ENCODE measurements at places on chromosomes 16 and 17. TPM values are rescaled to one million over a fixed set of nuclear protein-coding genes. Genes with fewer than 3 reads are reported as not detected.

Gene ADAMTS18
- polyA plus RNA-seq: 4.3 TPM

DNA sequence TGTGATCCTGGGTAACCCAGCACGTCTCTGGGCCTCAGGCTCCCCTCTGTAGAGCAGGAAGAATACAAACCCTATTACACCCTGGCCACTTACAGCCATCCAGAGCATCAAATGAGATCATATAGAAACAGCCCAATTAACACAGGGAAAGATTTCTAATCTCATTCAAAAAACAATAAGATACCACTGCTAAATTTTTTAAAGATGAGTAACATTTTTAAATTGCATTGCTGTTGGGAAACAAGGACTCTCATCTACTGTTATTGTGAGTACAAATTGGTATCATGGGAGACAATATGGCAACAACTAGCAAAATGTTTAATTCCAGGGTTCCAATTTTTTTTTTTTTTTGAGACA is 41.1 kb downstream of the SRL start:
- no peak for DNase-seq

Gene RNF222
- 0.11 TPM for polyA plus RNA-seq

Gene CEP295NL
- polyA plus RNA-seq: 0.10 TPM

GRCh38 chr17:79530361-79531105 is 80.3 kb downstream of the RBFOX3 start:
- DNase-seq: no peak

Gene LRRC3C
- polyA plus RNA-seq: 0.17 TPM

DNA sequence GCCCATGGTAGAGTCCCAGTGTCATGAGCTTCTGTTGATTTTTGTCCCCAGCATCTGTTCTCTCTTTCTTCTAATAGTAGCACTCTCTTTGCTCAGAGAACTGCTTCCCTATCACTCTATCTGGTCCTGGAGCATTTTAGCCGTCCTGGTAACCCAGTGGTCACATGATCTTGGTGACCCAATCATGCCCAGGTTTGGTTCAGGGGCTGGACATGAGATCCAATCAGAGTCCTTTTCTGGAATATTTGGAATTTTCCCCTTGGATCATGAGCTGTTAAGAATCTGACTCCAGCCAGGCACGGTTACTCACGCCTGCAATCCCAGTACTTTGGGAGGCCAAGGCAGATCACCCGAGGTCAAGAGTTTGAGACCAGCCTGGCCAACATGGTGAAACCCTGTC is 197.0 kb downstream of the RAB11FIP4 start:
- no peak for DNase-seq

DNA sequence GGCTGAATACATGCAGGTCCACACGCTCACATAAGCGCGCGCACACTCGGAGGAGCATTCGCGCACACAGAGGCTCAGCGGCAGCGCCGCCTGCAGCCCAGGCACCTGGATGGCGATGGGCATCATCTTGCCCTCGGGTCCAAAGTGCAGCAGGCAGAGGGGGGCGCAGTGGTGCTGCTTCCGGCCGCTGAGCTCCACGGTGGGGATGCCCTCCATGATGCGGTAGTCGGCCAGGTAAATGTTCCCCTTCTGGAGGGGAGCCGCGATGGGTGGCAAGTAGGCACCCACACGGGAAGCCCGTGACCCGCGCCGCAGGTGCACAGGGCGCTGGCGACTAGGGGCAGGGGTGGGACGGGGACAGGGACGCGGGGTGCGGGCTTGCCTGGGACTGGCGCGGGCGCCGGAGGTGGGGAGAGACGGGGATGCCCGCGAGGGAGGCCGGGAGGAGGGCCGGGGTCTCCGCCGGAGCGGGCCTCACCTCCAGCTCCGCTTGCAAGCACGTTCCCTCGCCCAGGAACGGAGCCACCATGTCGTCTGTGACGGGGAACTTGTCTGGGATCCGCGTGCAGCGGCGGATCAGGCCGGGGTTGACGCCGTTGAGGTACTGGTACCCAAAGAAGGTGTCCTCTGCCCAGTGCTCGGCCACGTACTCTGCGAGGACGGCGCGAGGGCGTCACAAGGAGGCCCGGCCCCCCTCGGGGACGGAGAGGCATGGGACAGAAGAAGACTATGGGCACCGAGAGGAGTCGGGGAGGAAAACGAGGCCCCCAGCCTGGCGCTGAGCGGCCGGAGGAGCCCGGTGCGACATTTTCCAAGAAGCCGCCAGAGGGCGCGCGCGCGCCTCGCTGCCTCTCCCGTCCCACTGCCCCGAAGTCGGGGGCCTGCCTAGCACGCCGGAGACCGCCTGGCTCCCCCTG is 8.0 kb downstream of the ALOX12B start:
- DNase-seq: no peak

Gene AGRP
- 0.31 TPM for polyA plus RNA-seq

DNA sequence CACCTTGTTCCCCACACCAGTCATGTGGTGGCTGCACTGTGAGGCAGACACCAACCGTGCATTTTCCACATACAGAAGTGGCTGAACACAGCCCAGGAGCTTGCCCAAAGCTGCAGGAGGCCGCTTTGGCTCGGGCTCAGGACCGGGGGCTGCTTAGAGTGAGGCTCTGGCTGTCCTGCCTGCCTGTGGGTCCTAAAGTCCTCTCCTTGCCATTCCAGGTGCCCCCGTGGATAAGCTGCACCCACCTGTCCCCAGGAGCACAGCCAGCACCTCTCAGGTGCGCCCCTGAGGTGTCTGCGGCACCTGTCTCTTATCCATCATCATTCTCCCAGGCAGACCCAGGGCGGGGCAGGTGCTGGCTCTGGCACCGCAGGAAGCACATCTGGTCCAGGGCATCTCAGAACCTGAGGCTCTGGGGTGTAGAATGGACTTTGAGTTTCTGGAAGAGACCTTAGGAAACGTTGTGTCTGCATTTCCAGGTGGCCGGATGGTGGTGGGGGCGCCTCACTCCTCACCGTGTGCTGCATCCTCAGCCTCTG is 180.5 kb upstream of the ZNF469 start:
- DNase-seq: no peak

Gene SAMD14
- 15.7 TPM for polyA plus RNA-seq

GRCh38 chr16:75308011-75308410 is 56.6 kb upstream of the BCAR1 start:
- no peak for DNase-seq

DNA sequence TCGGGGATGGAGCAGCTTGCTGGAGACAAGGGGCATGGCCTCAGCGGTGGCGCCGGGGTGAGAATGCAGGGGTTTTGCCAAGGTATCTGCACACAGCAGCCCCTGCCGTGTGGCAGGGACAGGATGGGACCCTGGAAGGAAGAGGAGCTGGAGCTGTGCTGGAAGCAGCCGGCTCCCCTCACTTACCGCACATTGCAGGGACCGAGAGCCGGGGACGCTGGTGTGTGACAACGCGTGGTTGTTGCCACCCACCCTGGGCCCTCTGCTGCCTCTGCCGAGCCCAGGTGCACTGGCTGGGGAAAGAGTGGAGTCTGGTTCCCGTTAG is 3.0 kb downstream of the NUBP2 start:
- no peak for DNase-seq

GRCh38 chr17:4999430-5000093 is 1.8 kb downstream of the KIF1C start:
- DNase-seq: no peak

DNA sequence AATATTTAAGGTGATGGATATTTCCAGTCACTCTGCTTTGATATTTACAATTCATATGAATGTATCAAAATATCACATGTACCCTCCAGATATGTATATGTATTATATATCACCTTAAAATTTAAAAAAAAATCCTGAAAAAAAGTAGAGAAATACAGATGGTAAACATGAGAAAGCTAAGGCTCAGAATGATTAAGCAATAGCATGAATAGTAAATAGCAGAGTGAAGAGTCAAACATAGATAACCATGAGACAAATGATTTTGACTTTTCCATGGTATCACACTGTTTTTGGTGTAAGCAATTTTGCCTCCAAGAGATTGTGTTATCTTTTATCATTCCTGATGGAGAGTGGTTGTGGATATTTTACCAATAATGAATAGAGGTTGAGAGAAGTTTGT is 868.8 kb downstream of the CDH11 start:
- no peak for DNase-seq

Measured in right renal pelvis (tissue), 4 donors.